ENCODE measurements at places on chromosomes 1 and 21. TPM values are rescaled to one million over a fixed set of nuclear protein-coding genes. Genes with fewer than 3 reads are reported as not detected.
A peak's percentile ranks its signal among the peaks of the same experiment; 100 is the strongest.

The AGT gene
- 2.1 TPM for total RNA-seq

The NR1I3 gene
- not detected for total RNA-seq

The SELE gene
- 0.61 TPM for total RNA-seq

DNA sequence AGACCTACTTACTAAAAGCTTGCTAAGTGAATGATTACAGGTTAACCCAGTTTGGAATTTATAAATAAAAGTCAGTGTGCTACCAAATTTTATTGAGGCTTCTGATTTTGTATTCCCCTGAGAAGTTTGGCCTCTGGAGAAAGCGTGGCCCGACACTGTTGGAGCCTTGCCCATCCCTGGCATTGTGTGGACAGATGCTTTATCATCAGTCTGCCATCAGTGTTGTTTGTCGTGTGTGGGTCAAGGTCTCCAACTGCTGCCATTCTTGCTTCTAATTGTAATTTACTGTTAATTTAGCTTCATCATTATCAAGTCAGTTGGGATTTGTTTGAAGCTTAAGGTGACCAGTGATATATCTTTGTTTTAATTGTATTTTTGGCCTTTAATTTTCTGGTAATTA lies 62.0 kb upstream of the LPGAT1 start:
- DNase-seq = no peak

DNA sequence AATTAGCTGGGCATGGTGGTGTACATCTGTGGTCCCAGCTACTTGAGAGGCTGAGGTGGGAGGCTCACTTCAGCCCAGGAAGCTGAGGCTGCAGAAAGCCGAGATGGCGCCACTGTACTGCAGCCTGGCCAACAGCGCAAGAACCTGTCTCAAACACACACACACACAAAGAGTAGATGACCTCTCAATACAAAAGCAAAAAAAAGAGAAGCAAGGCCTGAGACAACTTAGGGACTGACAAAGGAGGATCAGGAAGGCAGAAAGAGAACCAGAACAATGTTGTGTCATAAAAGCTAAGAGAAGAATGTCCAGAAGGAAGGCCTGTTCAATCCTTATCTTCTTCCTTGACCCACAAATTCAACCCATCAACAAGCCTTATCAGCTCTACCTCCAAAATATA lies 18.5 kb downstream of the WASF2 start:
- DNase-seq = no peak

- DNase-seq = no peak
Observed at GRCh38 chr21:39386899-39387298, 38.0 kb upstream of the HMGN1 start.

- no peak for DNase-seq
Observed at GRCh38 chr1:62175568-62176179, 19.0 kb upstream of the L1TD1 start.

DNA sequence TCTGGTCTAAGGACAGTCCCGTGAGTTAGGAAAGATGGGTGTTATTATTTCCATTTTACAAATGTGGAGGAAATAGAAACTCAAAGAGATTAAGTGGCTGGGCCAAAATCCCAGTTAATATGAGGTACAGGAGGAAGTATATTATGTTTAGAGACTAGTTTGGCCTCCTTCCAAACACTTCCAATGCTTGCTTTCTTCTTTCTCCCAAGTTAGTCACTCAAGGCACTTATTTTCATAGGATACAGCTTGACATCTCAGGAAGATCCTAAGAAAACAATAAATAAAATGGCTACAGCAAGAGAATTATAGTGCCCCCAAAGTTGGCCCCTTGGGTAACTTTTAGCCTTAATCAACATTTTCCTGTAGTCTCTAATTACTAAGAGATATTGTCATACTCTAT lies 47.5 kb upstream of the IPO9 start:
- DNase-seq = no peak

DNA sequence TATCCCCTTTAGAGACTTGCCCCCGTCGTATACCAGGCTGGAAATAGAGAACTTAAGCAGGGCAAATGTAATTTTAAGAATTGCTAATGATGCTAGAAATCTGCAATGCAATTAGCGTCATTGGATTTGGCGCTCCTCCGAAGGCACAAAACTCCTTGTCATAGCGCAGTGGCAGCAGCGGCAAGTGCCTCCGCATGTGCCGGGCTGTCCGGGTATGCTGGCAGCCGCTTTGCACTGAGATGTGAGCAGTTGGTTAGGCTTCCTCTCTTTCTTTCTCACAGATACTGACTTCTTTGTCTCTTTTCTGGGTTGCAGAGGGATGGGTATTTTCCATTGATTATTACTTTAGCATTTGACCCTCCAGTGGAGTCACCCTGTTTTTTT lies 193.4 kb upstream of the LMO4 start:
- DNase-seq = no peak

DNA sequence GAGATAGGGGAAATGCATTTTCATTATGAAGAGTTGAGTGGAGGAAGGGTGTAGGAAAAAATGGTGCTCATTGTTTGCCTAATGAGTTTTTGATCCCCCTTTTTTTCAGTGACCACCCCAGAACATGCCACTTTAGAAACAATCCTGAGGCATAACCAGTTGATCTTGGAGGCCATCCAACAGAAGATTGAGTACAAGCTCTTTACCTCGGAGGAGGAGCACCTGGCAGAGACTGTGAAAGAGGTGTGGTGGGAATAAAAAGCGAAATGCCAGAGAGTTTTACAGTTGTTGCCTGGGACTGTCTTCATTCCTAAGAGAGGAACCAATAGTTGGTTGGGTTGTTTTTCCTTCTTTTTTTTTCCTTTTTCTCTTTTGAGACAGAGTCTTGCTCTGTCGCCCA lies 54.3 kb upstream of the EPHA8 start:
- DNase-seq = peak; percentile 23

DNA sequence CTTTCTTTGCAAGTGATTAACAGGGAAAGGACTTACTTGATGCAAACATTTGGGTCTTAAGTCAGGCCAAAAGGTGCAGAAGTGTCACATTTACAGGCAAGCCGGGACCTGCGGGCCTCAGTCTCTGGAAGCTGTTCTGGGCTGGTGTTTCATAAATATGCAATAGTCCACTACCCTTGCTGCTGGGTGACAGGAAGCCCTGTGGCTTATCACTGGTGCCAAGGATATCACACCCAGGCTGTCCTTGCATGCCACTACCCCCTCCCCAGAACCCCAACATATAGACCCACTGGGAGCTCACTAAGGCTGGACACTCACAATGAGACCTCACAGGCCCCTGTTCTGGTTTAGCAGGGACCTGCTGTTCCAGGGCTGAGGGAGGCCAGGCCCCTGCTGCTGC lies 3.4 kb upstream of the LEFTY2 start:
- no peak for DNase-seq

DNA sequence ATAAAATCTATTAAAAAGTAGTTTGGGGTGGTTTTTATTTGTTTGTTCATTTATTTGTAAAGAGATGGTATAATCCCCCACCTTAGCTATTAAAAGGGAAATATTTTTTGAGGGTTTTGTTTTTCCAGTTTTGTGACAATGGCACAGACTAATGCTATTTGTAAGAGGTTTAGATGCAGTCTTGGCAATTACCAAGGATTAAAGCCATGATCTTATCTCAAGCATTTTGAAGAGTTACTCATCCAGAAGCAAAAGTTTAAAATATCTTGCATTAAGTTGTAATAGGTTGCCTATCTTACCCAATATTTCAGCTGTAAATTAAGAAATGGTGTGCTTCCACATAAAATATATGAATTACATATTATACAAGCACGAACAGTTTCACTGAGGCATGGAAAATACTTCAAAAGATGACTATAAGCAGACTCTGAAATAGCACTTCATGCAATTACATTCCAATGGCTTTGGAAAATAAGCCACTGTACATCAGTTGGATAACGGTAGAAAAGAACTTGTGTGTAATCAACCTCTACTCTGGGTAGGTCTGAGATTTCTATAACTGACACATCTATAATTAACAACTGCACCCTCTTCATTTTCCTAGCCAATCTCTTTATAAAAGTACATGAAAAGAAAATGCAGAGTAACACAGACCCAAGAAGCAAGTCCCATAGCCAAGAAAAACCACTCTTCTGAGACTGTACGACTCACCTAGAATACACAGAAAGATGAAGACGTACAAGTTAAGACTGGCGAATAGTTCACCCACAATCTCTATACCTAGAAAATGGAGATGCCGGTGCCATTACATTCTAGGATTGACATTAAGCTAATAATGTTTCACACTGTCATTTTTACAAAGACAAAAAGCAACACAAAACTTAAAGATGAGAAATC lies 95.2 kb downstream of the PTPN14 start:
- no peak for DNase-seq

Data from left colon (tissue), 2 donors.